ENCODE measurements at places on chromosomes 6 and 20.

DNA sequence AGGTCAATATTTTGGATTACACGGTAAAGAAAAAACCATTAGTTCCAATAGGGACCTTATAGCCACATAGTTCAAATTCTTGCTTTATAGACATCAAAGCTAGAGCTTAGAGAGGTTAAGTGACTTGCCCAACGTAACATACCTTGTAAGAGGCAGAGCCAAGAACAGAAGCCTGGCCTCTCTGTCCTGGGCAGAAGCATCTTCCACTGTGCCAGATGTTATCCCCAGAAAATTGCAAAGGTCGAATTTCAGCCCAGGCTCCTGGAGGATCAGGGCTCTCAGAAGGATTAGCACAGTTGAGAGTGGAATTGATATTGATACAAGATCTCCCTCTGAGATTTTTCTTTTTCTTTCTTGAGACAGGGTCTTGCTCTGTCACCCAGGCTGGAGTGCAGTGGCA is 6.1 kb downstream of the SMIM28 start:
- DNase-seq = no peak

- DNase-seq = no peak
Observed at GRCh38 chr20:24744747-24745146, 204.3 kb upstream of the CST7 start.

GRCh38 chr6:158512809-158513208 is 47.1 kb upstream of the TMEM181 start:
- no peak for DNase-seq

- no peak for DNase-seq
Observed at GRCh38 chr6:75084872-75085381, 120.9 kb downstream of the COL12A1 start.
